PC-3 (cell line): ENCODE measurements at places on chromosomes 11 and 22. TPM values are rescaled to one million over a fixed set of nuclear protein-coding genes. Genes with fewer than 3 reads are reported as not detected.
A peak's percentile ranks its signal among the peaks of the same experiment; 100 is the strongest.

DNA sequence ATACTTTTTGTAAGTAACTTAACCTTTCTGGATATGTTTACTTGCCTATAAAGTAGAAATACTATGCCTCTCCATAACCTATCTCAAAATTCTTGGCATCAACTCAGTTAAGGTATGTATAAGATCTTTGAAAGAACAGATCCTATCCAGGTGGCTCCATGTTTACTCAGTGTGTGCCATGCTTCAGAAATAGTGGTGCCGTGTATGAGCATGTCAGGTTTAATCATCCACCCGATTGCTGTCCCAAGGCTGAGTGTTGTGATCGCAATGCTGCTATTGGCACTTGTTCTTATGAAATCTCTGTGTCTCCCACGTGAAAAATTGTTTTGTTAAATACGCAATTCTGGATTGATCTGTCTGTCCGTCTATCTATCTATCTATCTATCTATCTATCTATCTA is 85.9 kb upstream of the SNX19 start:
- no peak overlapping the region for H3K4me3 ChIP-seq
- H3K27ac ChIP-seq: no peak overlapping the region
- H3K36me3 ChIP-seq: no peaks in the 10 kb centered on the region

DNA sequence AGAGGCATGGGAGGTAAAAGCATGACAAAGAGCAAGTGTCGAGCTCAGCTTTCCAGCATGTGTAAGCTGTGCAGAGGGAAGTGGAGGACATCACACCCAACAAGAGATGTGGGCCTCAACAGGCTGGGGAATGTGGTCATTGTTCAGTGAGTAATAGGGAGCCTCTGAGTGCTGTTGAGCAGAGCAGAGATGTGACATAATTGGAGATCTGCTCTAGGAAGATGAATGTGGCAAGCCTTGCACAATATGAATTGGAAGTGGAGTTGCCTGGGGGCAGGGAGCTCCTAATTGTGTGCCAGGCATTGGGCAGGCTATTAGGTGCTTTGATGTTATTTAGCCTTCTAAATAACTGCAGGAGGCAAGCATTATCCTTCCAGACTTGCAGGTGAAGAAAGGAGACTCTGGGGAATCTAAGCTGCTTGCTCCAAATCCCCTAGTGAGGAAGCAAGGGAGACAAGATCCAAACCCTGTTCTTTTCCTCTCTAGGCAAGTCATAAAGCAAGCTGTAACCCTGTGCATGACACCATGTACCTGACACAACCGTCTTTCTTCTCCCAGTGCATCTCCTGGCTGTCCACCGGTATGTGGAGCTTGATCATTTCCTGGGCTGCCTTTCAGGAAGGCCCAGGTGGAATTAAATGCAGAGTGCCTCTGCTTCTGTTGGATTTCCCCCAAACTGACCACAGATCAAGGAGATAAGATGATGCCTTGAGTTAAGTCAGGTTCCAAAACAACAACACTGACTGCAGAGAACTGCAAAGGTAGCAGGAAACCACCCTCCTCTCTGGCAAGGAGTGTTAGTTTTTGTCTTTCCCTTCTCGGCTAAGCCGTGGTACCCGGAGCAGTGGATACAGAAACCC is 221.4 kb downstream of the TENM4 start:
- H3K27me3 ChIP-seq: peaks cover 58% of the 10 kb centered on the region
- no peak overlapping the region for H3K27ac ChIP-seq
- no peaks in the 10 kb centered on the region for H3K4me1 ChIP-seq
- H3K4me3 ChIP-seq: no peak overlapping the region
- H3K36me3 ChIP-seq: no peaks in the 10 kb centered on the region

DNA sequence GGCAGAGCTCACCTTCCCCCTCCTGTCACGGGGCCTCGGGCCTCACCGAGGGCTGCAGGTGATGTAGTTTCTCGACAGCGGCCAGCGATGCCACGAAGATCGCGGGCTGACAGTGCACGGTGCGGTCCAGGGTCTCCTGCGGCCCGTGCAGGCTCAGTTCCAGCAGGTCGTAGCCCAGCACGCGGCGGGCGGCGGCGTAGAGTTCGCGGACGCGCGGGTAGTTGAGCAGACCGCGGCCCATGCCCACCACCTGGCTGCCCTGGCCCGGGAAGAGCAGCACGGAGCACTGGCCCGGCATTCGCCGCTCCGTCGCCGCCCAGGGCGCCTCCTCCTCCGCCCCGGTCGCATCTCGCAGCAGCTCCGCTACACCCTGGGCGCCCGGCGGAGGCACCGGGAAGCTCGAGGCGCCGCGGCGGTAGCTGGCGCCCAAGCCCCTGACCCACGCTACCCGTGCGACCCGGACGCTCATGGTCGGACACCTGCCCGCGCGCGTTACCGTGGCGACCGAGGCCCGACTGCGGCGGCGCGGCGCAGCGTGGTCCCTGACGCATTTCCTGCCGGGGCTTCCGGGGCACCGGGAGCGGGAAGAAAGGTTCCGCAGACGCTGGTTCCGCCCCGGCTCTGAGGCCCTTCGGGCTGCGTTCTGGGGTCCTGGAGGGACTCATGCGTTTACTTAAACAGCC is at the start of gene MCAT:
Gene MCAT, minus strand, starts transcription at position 519 of the 683 bp plus-strand sequence. Its CDS starts 50 bp downstream, at position 469.
- no peaks in the 10 kb centered on the region for H3K27me3 ChIP-seq
- H3K4me1 ChIP-seq: peaks cover 9% of the 10 kb centered on the region
- peak within 1 kb of the TSS; percentile 50 for H3K27ac ChIP-seq

- H3K4me3 ChIP-seq: no peak overlapping the region
- no peak overlapping the region for H3K27ac ChIP-seq
- no peaks in the 10 kb centered on the region for H3K27me3 ChIP-seq
- H3K4me1 ChIP-seq: no peaks in the 10 kb centered on the region
- no peaks in the 10 kb centered on the region for H3K36me3 ChIP-seq
- DNase-seq: no peak
Measured at GRCh38 chr22:48057116-48057835, 1294.8 kb downstream of the TBC1D22A start.

GRCh38 chr11:15555161-15555560 is 440.4 kb downstream of the INSC start:
- H3K27ac ChIP-seq: no peak overlapping the region
- no peaks in the 10 kb centered on the region for H3K27me3 ChIP-seq
- H3K4me1 ChIP-seq: no peaks in the 10 kb centered on the region
- no peak overlapping the region for H3K4me3 ChIP-seq
- no peak for DNase-seq
- no peaks in the 10 kb centered on the region for H3K36me3 ChIP-seq

The FJX1 gene
- total RNA-seq: 71.4 and 97.1 TPM in 2 replicates

The LIPT2 gene
- 9.4 and 11.3 TPM in 2 replicates for total RNA-seq

The MMP27 gene
- total RNA-seq: not detected in 2 replicates

The MMP10 gene
- total RNA-seq: 0.07 and 0.69 TPM in 2 replicates

The SLC22A9 gene
- total RNA-seq: not detected in 2 replicates

The ISX gene
- not detected in 2 replicates for total RNA-seq

DNA sequence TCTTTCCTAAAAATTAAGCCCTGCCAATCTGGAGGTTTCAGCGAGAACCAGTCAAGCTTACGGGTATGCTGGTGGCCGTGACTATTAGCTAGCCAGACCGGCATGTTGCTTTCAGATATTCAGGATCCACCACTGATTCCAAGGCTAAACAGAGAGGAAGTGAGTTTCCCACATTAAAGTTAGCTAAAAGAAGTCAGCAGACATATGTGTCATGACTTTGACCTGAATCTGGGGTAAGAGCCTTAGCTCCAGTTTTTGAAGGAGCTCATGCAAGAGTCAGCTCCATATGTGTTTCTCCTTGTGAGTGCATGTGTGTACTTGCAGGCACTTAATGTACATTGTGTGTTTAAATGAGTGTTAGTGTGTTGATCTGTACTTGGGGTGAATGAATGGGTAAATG is 1.4 kb downstream of the ZFPL1 start:
- no peaks in the 10 kb centered on the region for H3K27me3 ChIP-seq
- H3K36me3 ChIP-seq: peaks cover 25% of the 10 kb centered on the region
- H3K4me1 ChIP-seq: peaks cover 21% of the 10 kb centered on the region
- H3K4me3 ChIP-seq: peak overlapping the region; percentile 89; the same call in 1 of the 2 replicates

GRCh38 chr11:73193251-73194033 is 24.6 kb upstream of the P2RY2 start:
- DNase-seq: peak; percentile 85
- peak overlapping the region; percentile 98 for H3K27ac ChIP-seq
- no peaks in the 10 kb centered on the region for H3K36me3 ChIP-seq
- H3K4me1 ChIP-seq: peaks cover 65% of the 10 kb centered on the region
- no peaks in the 10 kb centered on the region for H3K27me3 ChIP-seq
- no peak overlapping the region for H3K4me3 ChIP-seq

The YAP1 gene
- 104 and 118 TPM in 2 replicates for total RNA-seq

DNA sequence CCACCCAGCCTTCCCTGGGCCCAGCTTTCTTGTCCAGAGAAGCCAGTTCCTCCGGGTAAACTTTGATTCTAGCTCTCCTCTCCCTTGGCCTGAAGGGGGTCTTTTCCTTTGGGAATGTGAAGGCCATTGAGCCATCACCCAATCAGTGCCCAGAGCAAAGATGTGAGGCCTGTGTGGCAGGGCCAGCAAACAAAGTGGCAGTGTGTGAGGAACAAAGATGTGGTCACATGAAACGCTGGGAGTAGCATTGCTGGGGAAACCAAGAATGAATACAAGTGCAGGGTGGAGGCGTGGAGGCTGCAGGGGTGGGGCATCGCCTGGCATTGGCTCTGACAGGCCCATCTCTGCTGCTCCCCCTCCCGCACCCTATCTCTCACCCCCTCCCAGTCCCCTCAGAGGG is 91.9 kb upstream of the BID start:
- H3K4me1 ChIP-seq: no peaks in the 10 kb centered on the region
- H3K36me3 ChIP-seq: peaks cover 12% of the 10 kb centered on the region
- no peak for DNase-seq

The MB gene
- total RNA-seq: 14.6 and 21.6 TPM in 2 replicates

GRCh38 chr22:46290843-46291785 is 5.6 kb upstream of the GTSE1 start:
- no peak for DNase-seq
- H3K4me1 ChIP-seq: peaks cover 7% of the 10 kb centered on the region
- H3K27me3 ChIP-seq: no peaks in the 10 kb centered on the region
- H3K4me3 ChIP-seq: no peak overlapping the region
- no peak overlapping the region for H3K27ac ChIP-seq
- no peaks in the 10 kb centered on the region for H3K36me3 ChIP-seq

GRCh38 chr22:35568751-35569739 is 28.4 kb downstream of the RASD2 start:
- peak; percentile 78 for DNase-seq
- H3K4me3 ChIP-seq: no peak overlapping the region
- H3K27ac ChIP-seq: peak overlapping the region; percentile 59
- no peaks in the 10 kb centered on the region for H3K36me3 ChIP-seq
- no peaks in the 10 kb centered on the region for H3K27me3 ChIP-seq

The MS4A6E gene
- not detected in 2 replicates for total RNA-seq

DNA sequence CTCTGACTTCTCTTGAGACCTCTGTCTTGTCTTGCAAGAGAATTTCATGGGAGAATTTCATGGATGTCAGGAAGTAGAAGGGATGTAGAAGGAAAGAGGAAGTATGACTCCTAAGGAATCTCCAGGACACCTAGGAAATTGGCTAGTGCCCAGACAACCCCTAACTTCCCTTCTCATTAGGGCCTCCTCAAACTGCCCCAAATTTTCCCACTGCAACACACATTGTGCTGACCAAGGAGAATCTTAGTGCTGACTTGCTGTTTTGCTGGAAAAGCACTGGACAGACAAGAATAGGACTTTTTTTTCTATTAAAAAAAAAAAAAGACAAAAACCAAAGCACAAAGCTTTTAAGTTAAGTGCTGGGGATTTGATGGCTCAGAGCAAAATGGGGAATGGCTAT is 236.1 kb upstream of the CADM1 start:
- no peak overlapping the region for H3K27ac ChIP-seq
- no peaks in the 10 kb centered on the region for H3K27me3 ChIP-seq
- no peaks in the 10 kb centered on the region for H3K4me1 ChIP-seq

GRCh38 chr11:130772266-130773227 is 143.7 kb downstream of the SNX19 start:
- DNase-seq: peak; percentile 92
- no peaks in the 10 kb centered on the region for H3K36me3 ChIP-seq
- H3K27me3 ChIP-seq: no peaks in the 10 kb centered on the region
- H3K4me3 ChIP-seq: no peak overlapping the region
- H3K4me1 ChIP-seq: peaks cover 39% of the 10 kb centered on the region

- no peaks in the 10 kb centered on the region for H3K27me3 ChIP-seq
- H3K4me3 ChIP-seq: no peak overlapping the region
- H3K36me3 ChIP-seq: no peaks in the 10 kb centered on the region
- H3K27ac ChIP-seq: no peak overlapping the region
Measured at GRCh38 chr22:18991821-18992442, 55.8 kb upstream of the PRODH start.

- H3K4me1 ChIP-seq: peaks cover 3% of the 10 kb centered on the region; the same call in 1 of the 2 replicates
- no peaks in the 10 kb centered on the region for H3K27me3 ChIP-seq
- no peak overlapping the region for H3K4me3 ChIP-seq
Measured at GRCh38 chr11:61869429-61869707, 22.0 kb downstream of the FADS3 start.

GRCh38 chr11:110035357-110035756 is 57.8 kb upstream of the ZC3H12C start:
- peaks cover 8% of the 10 kb centered on the region for H3K4me1 ChIP-seq
- H3K27ac ChIP-seq: no peak overlapping the region
